ENCODE measurements at places on chromosomes 6 and 20. TPM values are rescaled to one million over a fixed set of nuclear protein-coding genes. Genes with fewer than 3 reads are reported as not detected.
A peak's percentile ranks its signal among the peaks of the same experiment; 100 is the strongest.

DNA sequence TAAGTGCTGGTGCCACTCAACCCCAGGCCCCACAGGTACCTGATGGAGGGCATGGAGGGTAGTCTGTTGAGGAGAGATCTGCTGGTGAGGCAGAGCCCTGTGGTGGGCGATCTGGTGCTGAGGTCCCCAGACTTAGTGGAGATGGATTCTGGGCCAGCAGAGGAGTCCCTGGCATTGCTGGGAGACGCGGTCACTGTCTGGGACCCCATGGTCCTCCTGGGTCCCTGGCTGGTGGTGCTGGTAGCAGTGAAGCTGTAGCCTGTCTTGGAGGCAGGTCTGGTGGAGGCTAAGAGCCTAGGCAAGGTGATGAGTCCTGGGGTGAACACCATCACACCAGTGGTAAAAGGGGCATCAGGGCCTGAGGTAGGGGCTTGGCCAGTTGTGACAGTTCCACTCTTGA, 6.6 kb downstream of the TREML2 start:
- DNase-seq, result no peak

DNA sequence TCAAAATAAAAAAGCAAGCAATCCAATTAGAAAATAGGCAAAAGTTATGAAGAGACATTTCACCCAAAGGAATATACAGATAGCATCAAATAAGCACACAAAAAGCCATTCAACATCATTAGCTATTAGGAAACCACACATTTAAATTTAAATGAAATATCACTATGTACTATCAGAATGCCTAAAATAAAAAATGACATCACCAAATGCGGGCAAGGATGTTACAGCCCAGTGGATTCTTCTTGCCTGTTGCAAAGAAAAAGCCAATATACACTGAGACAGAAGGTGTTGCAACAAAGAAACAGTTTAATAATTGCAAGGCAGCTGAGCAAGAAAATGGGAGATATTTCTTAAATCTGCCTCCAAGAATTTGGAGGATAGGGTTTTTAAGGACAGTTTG, 31.0 kb upstream of the MBOAT1 start:
- no peak for DNase-seq

- DNase-seq, result peak; percentile 27
These were observed 34.9 kb downstream of the ANGPT4 start for GRCh38 chr20:881051-881782.

GRCh38 chr20:10332656-10333415, 101.2 kb downstream of the MKKS start:
- DNase-seq, result no peak

- DNase-seq, result no peak
These were observed 204.9 kb upstream of the ID4 start for GRCh38 chr6:19632230-19632629.

DNA sequence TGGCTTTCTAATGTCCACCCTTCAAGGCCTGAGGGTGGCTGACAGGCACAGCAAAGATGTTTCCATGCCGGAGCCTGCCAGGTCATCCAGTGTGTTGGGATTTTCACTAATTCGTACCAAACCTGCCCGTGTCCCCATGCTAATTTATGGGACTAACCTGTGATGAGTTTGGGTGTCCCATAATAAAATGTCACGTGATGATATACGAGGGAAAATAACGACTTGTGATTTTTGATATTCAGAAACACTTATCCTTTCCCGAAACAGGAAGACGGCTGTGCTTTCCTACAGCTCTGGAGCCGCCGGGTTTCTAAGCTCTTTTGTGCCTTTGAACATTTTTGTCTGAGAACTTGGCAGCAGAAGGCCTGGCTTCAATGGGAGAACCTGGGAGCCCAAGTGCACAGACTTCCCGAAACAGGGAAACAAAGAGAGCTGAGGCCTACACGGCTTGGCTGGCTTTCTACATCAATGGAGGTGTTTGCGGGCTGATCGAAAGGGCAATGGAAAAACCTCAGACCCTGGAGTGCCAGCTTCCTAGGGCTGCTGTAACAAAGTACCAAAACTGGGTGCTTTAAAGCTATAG, 171.9 kb upstream of the JARID2 start:
- DNase-seq, result no peak

DNA sequence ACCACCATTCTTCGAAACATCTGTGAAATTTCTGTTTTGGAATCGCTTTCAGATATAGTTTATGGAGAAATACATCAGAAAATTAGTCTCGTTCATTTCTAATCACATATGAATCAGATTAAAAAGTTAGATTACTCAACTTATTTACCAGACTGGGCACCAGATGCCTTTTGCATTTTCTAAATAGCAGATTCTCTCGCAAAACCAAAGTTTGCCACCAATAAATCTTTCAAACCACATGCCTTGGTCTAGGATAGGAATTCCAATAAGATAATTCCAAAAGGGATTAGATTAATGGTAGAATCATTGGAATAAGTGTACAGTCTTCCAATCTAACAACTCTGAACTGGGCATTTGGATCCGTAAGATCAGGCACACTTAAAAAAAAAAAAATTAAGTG, 160.4 kb upstream of the TAB2 start:
- DNase-seq, result no peak

DNA sequence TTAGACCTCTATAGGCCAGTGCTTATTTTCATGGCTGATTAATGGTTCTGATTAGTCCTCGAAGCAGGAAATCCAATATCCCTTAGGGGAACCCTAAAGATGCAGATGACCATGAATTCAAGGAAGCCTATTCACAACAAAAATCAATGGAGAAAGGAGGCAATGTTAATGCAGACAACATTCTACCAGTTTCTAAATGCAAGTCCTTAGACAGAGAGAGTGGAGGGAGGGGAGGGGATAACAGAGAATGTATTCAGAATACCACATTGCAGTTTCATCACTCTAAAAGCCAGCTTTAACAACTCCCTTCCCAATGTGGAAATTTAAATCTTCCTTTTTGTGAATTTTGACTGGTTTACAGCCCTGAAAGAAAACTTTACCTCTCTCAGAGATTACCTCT, 87.1 kb upstream of the POU3F2 start:
- DNase-seq, result no peak

- no peak for DNase-seq
These were observed 1.0 kb upstream of the YTHDF1 start for GRCh38 chr20:63216849-63217471.

GRCh38 chr6:13873288-13874190, 51.2 kb upstream of the RNF182 start:
- peak; percentile 93 for DNase-seq

GRCh38 chr6:126447367-126447766, 107.5 kb downstream of the CENPW start:
- DNase-seq, result no peak

GRCh38 chr6:13715444-13715883, 3.8 kb upstream of the RANBP9 start:
- DNase-seq, result no peak

DNA sequence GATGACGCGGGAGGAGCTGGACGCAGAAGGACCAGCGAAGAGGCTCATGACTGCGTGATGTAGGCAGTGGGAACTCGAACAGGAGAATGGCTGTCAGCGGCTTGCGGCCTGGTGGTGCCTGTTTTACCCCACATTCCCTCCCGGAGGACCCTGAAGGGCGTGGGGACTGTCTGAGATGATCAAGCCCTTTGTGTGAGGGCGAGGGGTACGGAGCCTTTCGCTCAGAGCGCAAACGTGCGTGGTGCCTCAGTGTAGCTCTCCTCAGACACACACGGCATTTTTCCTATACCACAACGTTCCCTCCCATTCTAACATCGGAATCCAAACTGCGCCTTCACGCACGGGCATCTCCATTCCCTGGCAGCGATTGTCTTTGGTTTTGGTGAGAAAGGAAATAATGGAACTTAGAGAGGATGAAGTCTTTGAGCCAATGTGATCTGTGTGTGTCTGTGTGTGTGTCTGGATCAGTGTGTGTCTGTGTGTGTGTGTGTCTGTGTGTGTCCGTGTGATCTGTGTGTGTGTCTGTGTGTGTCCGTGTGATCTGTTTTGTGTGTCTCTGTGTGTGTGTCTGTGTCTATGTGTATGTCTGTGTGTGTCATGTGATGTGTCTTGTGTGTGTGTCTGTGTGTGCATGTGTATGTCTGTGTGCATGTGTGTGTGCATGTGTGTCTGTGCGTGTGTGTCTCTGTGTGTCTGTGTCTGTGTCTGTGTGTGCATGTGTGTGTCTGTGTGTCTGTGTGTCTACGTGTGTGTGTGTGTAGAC, 5.3 kb downstream of the PTK6 start:
- no peak for DNase-seq

- peak; percentile 93 for DNase-seq
These were observed at the start of gene PM20D2 for GRCh38 chr6:89145956-89146717. PM20D2 (plus strand) TSS chr6:89146055; CDS start chr6:89146145, 90 bp downstream.

DNA sequence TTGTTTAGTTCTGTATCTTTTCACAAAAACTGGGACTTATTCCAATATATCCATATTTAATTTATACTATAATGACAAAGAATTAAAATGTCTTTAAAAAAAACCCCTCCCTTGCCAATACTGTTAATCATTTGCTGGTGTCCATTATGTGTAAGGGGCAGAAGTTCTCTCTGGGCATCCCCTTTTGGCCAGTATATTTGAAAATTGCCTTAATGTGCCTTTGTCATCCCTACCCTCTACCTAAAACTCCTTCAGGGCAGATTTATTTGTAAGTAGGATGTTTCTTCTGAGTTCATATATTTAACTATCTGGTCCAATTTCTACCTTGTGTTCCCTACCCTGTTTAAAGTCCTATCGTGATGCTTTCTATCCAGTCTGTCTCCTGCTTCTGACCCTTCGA, 62.9 kb downstream of the ARHGAP18 start:
- DNase-seq, result no peak

DNA sequence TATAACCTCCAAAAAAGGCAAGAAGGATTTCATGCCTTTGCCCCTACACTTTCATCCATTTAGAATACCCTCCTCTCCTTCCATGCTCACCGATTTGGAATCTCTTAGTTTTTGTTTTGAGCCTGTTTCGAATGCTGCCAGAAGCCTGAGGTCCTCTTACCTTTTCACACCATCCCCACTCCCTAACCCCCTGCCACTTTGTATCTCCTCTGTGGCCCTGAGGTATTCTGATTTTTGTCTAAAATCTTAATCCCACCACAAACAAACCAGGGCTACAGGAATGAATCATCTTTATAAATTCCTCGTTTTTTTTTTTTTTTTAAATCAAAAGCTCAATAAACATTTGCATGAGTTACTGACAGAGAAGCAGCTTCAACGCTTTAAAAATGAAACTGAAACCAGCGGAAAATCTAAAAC, 1.6 kb upstream of the RPS12 start:
- no peak for DNase-seq

DNA sequence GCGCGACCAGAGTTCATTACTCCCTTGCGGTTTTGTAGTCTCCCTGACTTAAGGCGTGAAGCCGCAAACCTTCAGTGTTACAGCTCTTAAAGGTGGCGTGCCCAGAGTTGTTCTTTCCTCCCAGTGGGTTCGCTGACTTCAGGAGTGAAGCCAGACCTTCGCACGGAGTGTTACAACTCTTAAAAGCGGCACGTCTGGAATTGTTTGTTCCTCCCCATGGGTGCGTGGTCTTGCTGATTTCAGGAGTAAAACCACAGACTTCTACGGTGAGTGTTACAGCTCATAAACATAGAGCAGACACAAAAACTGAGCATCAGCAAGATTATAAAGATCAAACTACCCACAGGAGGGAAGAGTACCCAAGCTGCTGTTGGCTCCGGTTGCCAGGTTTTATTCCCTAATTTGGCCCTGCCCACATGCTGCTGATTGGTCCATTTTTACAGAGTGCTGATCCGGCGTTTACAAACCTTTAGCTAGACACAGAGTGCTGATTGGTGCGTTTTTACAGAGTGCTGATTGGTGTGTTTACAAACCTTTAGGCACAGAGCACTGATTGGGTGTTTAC, 10.4 kb downstream of the TMEM14C start:
- no peak for DNase-seq

GRCh38 chr6:112286010-112286409, 31.6 kb upstream of the LAMA4 start:
- DNase-seq, result no peak

GRCh38 chr6:135675862-135676261, 175.6 kb upstream of the PDE7B start:
- DNase-seq, result no peak

DNA sequence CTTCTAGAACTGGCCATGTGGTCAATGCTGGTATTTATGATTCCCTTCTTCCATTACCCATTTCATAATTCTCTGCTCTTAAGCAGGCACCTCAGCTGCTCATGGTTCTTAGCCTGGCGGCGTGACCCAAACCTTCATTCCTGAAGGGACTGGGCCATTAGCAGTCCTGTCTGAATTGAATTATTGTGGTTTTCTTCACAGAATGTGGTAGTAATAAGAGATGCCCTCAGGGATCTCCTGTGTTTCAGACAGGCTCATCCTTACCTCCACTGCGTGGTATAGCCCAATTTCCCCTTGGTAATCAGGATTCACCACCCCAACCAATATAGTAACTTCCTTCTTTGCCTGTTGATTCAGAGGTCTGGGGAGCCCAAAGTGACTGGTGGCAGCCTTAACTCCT, 37.6 kb downstream of the PKIB start:
- no peak for DNase-seq

GRCh38 chr6:20946022-20946421, 411.8 kb downstream of the CDKAL1 start:
- DNase-seq, result no peak

DNA sequence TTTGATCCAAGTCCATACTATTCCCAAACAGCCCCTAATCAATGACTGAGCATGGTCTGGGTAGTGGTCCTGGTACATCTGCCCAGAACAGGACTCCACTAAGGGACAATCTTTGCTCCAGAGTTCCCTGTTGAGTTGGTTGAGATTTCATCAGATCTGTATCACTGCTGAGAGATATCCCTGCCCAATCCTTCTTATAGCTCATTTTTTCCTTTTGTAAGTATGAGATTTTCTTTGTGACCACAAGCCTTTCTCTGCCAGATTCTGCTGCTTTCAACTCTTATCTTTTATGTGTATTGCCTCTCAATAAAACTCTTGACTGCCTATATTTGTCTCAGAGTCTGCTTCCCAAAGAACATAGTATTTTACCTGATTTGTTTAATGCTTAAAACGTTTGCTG, 46.2 kb upstream of the LAMA2 start:
- DNase-seq, result no peak

The SRSF12 gene
- 0.10 TPM for polyA plus RNA-seq

The NOX3 gene
- 0.03 TPM for polyA plus RNA-seq

The OLIG3 gene
- not detected for polyA plus RNA-seq

The REM1 gene
- 1.2 TPM for polyA plus RNA-seq

The TFAP2D gene
- not detected for polyA plus RNA-seq

The OPRM1 gene
- not detected for polyA plus RNA-seq

The PSMB9 gene
- polyA plus RNA-seq, result 172 TPM

Measured in spleen (tissue), 13 donors.